Stimulated activated CD8-positive, alpha-beta memory T cell treated with anti-CD3 and anti-CD28 coated beads, Interleukin-15, amount 100 ng/mL, for 24 hours (primary cell): ENCODE measurements at places on chromosomes 2 and 18.

DNA sequence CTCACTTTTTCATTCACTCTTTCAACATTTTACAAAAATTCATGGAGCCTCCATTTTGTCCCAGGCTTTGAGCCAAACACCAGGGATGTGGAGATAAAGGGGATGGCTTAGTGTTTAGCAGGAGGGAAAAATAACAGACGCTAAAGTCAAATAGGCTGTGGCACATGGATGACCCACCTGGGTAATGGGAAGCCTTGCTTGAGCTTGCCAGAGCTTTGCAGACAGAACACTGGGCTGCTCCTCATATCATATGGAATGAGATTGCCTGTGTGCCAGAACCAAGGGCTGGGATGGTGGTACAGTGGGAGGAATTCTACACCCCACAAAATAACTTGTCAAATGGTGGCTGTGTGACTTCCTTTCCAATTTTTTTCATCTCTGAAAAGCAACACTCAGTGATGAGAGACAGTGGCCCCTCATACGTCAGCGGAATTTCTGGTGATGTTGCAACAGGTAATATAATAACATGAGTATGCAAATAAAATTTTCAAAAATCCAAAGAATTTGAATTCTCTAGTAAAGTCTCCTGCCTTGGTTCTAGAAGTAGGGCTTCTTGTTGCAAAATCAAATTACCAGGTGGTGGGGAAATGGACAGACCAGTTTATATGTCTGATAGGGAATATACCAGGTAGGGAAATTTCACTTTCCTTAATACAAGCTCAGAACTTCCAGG, 252.9 kb downstream of the CLIP4 start:
- no peak for DNase-seq

- no peak for DNase-seq
Measured at GRCh38 chr2:182920631-182921056, 54.2 kb upstream of the FRZB start.

DNA sequence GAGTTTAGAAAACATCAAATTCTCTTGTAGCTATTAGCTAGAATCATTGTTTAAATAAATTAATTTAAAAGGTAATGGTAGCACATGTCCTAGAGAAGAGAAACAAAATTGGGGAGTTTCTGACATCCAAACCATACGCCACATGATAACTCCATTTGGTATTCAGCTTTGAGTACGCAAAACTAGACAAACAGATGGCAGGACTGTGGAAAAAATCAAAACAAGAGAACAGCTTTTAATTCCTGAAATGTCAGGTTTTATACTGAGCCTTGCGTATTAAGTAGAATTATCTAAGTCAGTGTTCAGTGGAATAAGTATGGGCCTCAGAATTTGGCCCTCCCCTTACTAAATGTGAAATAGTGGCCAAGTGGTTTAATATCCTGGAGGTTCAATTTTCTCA, 82.4 kb upstream of the PDE1A start:
- no peak for DNase-seq

DNA sequence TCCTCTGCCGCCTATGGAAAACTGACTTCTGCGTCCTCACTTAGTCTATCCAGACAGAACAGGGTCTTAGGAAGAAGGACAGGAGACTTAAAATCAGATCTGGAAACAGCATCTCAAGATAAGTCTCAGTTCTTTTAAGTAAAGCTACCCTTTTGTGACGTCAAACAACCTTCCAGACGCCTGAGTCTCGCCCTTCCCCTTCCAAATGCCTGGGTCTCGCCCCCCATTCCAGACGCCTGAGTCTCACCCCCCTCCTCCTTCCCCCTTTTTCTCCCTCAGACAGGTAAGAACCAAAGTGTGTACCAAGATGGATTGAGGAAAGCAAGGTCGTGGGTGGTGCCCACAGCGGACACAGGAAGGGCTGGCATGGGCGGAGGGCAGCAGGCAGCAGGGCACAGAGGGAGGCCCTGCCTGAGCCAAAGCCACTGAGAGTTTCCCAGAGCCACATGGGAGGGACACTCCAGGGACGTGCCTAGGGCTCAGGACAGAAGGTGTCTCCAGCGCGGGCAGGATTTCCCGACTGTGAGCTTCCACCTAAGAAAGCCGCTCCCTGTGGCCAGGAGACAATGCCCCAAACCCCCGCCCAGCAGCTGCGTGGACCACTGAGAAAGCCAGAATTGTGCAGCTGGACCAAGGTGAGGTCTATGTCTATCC, 51.3 kb downstream of the ANKMY1 start:
- DNase-seq: no peak

GRCh38 chr18:6764382-6764781, 34.9 kb downstream of the ARHGAP28 start:
- DNase-seq: no peak

- no peak for DNase-seq
Measured at GRCh38 chr2:236393101-236393500, 128.9 kb upstream of the ASB18 start.

DNA sequence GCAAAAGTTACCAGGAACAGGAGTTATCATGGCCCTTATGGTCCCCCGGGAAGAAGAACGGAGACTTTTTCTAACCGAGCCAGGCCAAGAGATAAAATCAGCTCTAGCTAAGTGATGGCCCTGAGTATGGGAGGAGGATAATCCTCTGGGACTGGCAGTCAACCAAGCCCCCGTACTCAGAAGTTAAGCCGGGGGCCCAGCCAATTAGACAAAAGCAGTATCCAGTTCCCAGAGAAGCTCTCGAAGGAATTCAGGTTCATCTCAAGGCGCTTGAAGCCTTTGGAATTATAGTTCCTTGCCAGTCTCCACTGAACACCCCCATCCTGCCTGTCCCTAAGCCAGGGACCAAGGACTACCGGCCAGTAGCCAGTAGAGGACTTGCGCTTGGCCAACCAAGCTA, 365.3 kb upstream of the TCF4 start:
- DNase-seq: no peak

DNA sequence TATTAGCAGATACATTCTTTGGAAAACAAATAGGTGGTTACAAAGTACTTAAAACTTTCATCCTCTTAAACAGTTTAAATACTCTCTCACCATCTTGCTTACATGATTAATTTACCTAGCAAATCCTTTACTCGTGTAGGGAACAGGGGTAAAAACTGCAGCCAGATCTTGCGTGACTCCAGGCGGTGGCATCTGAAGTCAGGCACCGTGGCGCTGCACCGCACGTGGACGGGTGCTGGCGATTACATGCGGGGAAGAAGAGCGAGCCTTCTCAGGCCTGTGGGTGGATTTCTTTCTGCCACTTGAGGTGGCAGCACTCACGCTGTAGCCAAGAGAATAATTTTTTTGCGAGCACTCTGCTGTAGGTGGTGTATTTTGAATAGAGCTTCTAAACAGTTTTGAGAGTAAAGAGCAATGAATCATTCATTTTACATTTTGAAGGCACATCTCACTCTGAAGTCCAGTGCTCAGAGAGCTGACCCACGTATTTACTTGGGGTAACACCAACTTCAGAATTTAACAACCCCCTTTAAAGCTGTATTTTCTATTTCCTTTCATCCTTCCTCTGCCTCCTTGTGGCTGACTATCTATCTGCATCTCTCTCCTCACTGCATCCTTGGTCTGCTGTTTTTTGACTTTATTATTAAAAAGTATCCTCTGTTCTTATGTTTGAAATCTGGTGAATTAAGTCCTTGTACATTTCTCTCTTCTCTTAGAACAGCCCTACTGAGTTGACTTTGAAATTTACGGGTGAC, 68.9 kb downstream of the EPAS1 start:
- no peak for DNase-seq
